ENCODE measurements at places on chromosomes 1 and 21. TPM values are rescaled to one million over a fixed set of nuclear protein-coding genes. Genes with fewer than 3 reads are reported as not detected.

Gene RNU1-4
- under 0.01 TPM for total RNA-seq

Gene CLEC20A
- total RNA-seq: not detected

GRCh38 chr1:174671826-174672225 lies 224.1 kb downstream of the GPR52 start:
- no peak for DNase-seq

- no peak for DNase-seq
Observed at GRCh38 chr1:65992165-65992821, 199.6 kb downstream of the PDE4B start.

GRCh38 chr1:111281411-111281810 lies 9.2 kb upstream of the CHIA start:
- DNase-seq: peak; percentile 4

DNA sequence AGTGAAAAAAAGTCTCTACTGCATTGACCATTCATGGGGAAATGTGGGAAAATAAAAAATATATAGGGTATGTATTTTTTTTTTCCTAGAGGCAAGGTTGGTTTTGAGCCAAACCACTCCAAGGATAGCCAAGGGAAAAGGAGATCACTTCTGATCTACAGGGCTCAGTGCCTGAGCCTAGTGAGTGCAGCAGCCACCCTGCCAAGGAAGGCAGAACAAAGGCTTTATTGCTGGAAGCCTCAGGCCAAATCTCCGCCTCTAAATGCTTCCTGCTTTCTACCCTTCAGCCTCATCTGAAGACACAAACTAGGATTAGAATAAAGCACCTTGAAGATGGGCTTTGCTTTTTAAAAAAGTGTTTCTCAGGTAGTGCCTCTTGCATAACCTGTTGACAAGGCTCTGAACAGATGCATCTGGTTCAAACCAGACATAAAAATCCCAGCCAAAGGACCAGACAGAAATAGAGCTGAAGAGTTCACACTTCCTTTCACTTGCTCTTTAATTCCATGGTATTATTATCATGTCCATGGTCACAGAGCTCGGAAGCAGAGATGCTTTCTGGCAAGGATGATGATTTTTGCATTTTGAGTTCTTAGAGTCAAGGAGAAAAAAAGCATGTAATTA lies 10.5 kb downstream of the C1orf115 start:
- DNase-seq: no peak

GRCh38 chr1:228989992-228990827 lies 254.9 kb downstream of the RHOU start:
- DNase-seq: no peak

Data from HT1080 (cell line).